Activated CD4-positive, alpha-beta T cell treated with anti-CD3 and anti-CD28 coated beads for 1 hour (primary cell): ENCODE measurements at places on chromosomes 6 and 20.

DNA sequence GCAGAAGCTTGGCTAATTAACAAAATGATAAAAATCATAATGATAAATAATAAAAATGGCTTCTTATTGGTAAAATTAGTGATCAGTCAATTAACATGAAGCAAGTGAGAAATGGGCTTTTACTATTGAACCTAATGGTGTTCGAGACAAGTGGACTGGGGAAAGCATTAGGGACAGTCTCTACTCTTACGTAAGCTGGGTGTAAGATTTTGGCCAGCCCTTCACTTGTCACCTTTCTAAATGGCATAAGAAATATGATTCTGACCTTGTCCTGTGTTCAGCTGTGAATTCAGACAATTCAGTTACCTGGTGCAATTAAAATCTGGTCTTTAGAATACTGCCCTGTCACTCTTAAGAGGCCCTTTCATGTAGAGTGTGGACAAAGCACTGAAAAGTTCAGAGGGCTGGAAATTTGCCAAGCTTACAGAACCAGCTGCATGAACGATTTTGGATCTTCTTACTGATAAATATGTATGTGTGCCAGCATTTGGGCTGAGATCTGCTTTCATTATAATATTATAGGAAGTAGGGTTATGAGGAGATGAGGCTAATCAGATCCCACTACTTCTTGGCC, 115.9 kb downstream of the QRSL1 start:
- no peak for DNase-seq

DNA sequence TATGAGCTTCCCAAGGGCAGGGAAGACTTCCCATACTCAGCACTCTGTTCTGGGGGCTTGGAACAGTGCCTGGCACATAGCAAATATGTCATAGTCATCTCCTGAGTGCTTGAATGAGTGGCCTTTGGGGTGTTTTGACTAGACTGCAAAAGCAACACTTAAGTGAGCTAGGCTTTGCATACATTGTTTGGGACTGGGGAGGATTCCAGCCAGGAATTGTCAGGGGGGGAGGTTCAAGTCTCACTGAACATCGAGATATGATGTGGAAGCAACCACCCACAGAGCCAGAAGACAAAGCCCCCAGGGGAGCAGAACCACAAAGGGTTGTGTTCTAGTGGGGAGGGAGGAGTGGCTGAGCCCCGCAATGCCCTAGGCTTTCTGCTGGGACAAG, 98.4 kb downstream of the SYCP2 start:
- no peak for DNase-seq

- DNase-seq, result no peak
Measured at GRCh38 chr6:105593805-105594671, 191.2 kb upstream of the PREP start.

- DNase-seq, result no peak
Measured at GRCh38 chr6:70099732-70100131, 203.2 kb downstream of the COL9A1 start.

GRCh38 chr6:21157186-21157929, 436.2 kb upstream of the SOX4 start:
- DNase-seq, result no peak

GRCh38 chr6:30683183-30683979, 3.1 kb downstream of the PPP1R18 start:
- DNase-seq, result no peak

DNA sequence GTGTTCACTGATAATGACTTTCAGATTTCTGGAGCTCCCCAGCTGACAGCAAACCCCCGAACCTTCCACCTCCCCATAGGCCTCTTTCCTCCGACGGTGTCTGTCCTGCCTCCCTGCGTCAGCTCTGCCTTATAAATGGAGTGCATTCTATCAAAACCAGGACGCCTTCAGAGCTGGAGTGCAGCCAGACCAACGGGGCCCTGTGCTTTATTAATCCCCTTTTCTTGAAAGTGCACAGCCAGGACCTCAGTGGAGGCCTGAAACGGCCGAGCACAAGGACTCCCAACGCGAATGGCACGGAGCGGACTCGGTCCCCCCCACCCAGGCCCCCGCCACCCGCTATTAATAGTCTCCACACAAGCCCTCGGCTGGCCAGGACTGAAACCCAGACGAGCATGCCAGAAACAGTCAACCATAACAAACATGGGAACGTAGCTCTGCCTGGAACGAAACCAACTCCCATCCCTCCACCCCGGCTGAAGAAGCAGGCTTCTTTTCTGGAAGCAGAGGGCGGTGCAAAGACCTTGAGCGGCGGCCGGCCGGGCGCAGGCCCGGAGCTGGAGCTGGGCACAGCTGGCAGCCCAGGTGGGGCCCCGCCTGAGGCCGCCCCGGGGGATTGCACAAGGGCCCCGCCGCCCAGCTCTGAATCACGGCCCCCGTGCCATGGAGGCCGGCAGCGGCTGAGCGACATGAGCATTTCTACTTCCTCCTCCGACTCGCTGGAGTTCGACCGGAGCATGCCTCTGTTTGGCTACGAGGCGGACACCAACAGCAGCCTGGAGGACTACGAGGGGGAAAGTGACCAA, 42.3 kb upstream of the NAA20 start:
- no peak for DNase-seq

DNA sequence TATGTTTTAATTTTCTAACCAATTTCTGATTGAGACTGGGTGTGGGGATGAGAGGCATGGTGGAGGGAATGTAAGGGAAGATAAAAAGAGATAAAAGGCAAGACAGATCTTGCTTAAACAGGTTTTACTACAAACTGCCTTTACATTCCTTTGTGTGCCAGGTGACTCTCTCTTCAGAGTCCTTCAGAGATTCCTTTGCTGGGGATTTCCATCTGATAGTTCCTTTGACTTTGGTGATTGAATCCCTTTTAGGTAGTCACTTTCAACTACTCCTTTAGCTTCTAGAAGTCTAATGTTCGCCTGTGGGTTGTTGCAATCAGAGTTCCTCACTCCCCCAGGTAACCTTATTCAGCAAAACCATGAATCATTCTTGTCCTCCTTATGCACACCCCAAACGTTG, 283.3 kb upstream of the MANEA start:
- DNase-seq, result no peak

DNA sequence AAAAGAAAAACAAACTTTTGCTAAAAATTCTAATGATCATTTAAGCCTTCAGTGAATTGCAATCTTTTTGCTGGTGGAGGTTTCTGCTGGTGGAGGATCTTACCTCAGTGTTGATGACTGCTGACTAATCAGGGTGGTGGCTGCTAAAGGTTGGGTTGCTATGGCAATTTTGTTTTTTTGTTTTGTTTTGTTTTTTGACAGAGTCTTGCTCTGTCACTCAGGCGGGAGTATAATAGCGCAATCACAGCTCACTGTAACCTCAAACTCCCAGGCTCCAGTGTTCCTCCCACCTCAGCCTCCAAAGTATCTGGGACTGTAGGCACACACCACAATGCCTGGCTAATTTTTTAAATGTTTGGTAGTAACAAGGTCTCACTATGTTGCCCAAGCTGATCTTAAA, 94.7 kb downstream of the ANKRD6 start:
- no peak for DNase-seq

DNA sequence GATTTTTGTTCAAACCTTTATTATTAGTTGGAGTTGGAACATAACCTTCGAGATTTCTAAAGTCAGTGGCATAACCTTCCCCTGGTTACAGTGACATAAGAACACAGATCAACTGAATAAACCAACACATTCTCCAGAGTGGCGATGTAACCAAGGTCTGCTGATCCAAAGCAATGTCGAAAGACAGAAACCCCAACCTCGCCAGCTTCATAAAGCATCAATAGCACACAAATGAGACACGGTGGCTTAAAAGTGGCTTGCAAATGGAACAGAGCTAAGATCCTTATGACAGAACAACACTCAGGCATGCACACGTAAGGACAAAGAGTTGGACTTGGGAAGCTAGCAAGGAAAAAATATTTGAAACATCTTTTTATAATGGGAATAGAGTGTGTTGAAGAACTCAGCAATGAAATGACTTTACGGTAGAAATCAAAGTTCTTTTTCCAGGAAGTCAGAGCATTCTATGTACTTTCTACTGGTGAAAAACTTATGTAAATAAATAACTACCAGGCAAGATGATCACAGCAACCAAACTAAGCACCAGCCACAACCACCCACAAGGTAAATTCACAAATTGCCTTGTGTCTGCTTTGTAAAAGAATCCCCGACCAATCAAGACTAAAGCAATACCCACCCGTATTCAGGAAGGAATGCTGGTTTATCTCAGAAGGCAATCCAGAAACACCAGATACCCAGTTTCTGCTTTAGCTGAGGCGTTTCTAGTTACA, 61.0 kb upstream of the NHSL1 start:
- no peak for DNase-seq

DNA sequence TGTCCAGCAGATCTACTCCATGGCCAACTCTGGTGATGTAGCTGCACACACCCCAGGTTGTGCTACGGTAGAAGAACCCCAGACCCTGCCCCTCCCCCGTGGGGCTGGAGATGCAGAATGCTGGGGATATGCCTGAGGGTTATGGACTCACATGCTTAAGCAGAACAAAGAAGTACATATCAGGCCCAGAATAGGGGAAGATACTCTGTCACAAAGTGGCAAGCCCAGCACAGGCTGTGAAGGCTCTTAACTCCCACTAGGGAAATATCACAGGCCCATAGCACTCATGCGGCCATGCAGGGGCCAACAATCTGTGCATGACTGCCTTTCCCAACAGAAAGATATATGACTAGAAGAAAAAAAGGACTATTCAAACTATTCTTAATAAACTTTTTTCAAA, 234.9 kb downstream of the KCNQ5 start:
- DNase-seq, result no peak

GRCh38 chr6:21219856-21220255, 373.7 kb upstream of the SOX4 start:
- no peak for DNase-seq
